ENCODE measurements at places on chromosomes 7 and 10.

DNA sequence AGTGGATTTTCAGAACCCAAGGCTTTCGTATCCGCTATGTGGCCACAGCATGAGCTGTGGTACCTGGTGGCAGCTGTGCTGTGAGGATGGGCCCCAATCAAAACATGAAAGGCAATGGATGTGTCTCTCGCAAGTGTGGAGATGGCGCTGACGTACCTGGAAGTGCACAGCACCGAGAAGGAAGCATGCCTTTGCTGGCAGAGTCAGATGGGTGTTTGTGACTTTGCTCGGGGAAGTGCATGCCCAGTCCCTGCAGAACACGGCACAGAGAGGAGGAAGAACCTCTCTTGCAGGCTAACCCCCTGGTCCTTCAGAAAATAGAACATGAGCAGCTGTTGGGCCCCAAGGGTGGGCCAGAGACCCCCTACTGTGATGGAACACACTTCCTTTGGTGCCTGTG is 654.1 kb upstream of the ZWINT start:
- DNase-seq: no peak

- peak; percentile 52 for DNase-seq
Measured at GRCh38 chr10:11164803-11165590, 147.3 kb downstream of the CELF2 start.

GRCh38 chr7:17041324-17041723 is 159.5 kb upstream of the AGR3 start:
- DNase-seq: no peak

DNA sequence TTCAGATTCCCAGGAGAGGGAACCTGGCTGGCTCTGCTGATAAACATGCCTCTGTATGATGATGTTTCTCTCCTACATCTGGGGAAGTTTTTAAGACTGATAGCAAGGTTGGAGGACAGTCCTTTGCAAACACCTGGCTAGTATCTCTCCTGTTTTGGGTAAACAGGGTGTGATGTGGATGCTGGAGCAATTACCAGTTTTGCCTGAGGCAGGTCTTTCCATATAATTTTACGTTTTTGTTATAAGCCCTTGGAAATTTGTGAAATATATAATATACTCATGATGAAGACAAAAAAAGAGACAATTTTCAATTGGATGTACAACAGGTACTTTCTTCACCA is 138.6 kb downstream of the ADAM22 start:
- no peak for DNase-seq

GRCh38 chr7:787332-788240 is 44.7 kb upstream of the SUN1 start:
- no peak for DNase-seq

- no peak for DNase-seq
Measured at GRCh38 chr10:80460399-80461207, 6.5 kb downstream of the TSPAN14 start.

- DNase-seq: no peak
Measured at GRCh38 chr10:130746311-130746710, 565.2 kb downstream of the TCERG1L start.

GRCh38 chr7:66927348-66927948 is 6.4 kb downstream of the TMEM248 start:
- no peak for DNase-seq

- DNase-seq: no peak
Measured at GRCh38 chr7:34341326-34341725, 316.7 kb upstream of the NPSR1 start.

GRCh38 chr7:54773472-54774399 is 14.7 kb upstream of the SEC61G start:
- DNase-seq: peak; percentile 43

DNA sequence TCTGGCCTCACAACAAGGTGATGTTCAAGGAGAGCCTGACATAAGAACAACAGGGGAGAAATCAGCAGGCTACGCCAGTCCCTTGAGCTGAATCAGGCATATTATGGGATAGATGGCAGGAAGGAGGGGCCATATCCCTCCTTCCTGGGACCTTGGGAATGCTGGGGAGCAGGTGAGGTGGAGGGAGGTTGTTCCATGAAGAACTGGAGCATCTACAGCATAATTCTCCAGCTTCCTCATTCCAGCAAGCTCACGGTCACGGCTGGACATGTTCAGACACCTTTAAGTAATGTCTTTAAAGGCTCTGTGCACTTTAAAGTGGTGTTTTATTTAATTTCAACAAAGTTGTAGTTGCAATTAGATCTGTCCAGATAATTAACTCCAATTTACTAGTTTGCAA is 780.5 kb downstream of the TYW1 start:
- DNase-seq: no peak

- DNase-seq: no peak
Measured at GRCh38 chr7:30365621-30366020, 81.2 kb downstream of the ZNRF2 start.

DNA sequence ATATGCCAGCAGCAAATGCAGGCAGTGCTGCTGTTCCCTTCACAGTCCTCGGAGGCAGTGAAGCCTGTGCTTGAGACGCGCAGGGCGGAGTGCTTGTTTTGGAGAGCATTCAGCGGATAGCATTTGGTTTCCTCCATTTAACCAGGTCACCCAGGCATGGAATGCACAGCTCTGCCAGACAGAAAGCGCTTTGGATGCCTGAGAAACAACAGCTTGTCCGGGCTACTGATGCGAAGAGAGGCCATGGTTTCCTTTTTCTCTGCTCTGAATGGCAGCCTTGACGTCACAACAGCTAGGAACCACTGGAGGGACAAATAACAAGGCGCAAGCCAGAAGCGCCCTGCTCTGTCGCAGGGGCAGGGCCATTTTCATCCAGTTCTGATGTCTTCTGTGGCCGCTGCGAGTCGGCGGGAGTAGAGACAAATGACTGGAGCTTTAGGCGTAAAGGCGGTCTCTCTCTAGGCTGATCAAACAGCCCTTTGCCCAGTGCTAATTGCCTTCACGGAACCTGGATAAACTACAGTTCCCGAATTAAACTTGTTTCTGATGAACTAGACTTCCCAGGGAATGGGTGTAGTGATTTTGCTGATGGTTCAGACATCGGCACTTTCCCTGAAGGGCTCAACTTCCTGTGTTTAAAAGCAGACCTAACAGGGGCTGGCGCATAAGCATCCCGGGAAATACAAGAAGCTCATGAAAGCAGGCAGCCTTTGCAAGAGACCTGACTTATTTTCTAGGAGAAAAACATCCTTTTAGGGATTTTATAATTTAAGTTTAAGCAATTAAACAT is 187.6 kb upstream of the KLF14 start:
- DNase-seq: no peak

GRCh38 chr10:36253731-36254130 is 611.6 kb upstream of the FZD8 start:
- DNase-seq: no peak

DNA sequence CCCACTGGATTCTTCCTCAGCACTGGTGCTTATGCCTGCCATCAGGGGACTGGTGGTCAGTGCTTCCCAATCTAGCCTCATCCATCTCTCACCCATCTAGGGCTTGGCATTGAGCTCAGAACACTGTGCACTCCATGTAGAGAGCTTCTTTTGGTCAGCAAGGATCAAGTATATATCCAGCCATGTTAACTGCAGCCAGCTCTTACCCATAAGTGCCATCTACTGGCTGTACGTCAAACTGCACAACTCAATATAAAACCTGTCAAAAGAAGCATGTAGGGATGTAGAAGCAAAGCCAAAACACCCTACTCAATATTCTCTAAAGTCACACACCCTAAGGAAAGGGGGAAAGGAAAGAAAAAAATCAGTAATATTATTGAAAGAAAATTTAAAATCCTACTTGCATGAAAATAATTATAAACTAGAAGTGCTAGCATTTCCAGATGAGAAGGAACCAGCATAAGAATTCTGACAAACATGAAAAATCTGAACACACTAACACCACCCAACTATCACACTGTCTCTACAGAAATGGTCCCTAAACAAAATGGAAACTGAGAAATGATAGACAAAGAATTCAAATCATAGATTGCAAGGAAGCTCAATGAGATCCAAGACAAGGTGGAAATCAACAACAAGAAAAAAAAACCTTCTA is 531.1 kb upstream of the STEAP1 start:
- DNase-seq: peak; percentile 57

DNA sequence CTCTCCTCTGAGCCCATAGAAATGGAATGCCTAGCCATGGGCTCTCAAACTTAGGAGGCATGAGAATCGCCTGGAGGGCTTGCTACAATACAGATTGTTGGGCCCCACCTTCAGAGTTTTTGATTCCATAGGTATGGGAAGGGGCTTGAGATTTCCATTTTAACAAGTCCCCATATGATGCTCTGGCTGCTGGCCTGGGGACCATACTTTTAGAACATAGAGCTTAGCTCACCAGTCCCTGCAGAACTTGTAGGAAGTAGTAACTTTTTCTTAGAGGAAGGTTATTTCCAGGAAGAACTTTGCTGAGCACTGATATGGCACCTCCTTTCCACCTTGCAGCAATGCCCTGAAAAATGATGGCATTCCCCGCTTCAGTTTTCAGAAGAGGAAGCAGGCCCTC is 177.0 kb upstream of the ZMIZ1 start:
- DNase-seq: no peak

- no peak for DNase-seq
Measured at GRCh38 chr7:67616517-67616916, 619.9 kb downstream of the TYW1 start.

All from CD8-positive, alpha-beta T cell (primary cell).